Central memory CD4-positive, alpha-beta T cell (primary cell): ENCODE measurements at places on chromosomes 7 and 10.

DNA sequence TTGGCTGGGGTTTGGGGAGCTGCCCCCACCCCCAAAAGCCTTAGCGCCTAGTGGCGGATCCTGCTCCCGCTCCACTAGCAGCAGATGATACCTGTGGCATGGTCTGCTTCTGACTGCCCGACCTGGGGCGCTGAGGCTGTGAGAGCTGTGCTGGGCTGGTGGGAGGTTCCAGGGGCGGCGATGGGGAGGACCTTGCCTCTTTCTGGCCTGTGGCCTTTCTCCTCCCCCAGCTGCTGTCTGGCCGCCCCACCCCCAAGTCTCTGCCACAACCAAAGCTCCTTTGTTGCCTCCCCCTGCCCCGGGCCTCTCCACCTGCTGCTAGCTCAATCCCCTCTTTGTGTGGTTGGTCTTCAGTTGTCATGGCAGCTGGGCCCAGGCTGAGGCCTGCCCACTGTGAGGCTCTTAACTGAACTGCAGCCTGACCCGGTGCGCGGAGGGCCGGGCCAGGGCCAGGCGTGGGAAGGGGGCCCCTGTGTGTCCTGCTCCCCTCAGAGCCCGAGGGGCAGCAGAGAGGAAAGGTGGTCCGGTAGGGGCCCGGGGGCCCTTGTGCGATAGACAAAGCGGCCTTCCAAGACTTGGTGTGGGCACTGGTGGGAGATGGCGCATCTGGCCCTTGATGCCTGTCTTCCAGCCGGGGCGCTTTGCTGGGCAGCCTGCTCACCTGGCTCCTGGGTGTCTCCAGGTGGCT is 4.7 kb downstream of the ZNF775 start:
- no peak for DNase-seq

DNA sequence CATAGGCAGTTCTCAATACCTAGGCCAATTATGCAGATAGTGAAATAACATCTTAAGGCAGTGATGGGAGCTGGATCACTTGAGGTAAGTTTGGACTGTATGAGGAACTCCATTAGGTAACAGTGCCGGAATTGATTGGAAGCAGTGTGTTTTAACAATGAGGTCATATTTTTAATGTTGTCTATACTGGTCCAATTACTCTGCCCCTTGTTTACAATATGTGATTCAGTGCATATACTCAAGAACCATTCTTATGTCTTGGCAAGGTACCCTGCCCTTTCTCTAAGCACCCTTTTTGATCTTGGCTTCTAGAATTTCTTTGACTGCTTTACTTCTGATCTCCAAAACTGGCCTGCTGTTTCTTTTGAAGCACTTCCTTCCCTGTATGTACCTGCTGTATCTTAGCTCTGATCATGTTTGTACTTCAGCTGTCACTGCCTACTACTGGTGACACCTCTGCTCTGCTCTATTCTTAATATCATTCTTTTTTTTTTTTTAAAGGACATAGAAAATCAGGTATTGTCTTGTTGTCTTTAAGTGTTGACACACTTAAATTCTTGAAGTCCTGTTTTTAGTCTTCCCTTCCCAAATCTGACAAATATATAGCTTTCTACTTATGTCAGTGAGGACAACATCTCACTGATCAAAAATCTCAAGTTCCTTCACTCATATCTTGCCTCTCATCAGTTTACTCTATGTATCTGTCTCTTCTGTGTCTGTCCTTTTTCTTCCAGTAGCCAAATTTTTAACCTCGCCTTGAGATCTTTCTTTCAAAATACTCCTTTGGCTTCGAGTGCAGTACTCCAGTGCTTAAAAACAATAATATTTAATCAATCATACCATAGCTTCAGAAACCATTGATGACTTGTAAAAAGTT is 46.4 kb upstream of the RPA3 start:
- peak; percentile 16 for DNase-seq

DNA sequence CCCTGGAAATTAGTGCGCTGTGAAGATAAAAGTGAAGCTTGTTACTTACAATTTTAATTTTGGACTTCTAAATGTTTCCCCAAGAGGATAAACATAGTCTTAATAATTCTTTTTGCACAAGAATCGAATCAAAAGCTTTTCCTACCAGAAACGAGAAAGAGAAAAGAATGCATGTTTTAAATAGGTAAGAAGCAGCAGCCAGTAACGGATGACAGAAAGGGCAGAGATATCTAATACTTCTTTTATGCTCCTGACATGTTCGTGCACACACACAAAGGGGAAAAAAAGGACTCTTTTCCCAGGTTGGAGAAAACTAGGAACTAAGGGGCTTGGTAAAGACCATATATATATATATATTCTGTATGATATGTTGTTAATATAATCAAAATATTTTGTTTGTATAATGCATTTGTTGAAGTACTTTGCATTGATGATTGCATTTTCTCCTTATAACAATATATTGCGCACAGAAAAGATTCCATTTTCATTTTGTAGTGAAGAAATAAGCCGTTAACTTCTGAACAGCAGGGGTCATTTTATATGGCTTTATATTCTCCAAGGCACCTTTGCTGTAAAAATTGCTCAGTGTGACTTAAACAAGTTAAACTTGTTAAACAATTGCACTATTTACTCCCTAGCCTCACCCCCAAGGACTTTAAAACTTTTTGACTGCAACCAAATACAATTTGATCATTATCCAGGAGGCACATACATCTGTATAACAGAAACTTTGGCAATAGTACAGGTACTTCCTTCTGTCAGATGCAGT is 2.2 kb downstream of the PRKAR2B start:
- no peak for DNase-seq

DNA sequence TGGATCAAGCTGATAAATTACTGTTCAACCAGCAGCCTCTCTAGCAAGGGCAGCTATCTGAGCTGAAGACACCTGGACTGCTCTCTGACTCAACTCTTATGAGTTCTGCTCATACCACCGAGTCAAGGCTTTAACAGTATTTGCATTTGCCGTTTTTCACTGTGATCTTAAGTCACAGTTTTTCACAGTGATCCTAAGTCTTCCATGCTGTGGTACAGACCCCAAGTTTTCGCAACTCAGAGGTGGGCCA is 31.3 kb downstream of the PIP4K2A start:
- DNase-seq = no peak

GRCh38 chr7:85554236-85555178 is 367.7 kb upstream of the SEMA3D start:
- peak; percentile 5 for DNase-seq

GRCh38 chr10:58457761-58458616 is 54.7 kb upstream of the BICC1 start:
- DNase-seq = no peak

DNA sequence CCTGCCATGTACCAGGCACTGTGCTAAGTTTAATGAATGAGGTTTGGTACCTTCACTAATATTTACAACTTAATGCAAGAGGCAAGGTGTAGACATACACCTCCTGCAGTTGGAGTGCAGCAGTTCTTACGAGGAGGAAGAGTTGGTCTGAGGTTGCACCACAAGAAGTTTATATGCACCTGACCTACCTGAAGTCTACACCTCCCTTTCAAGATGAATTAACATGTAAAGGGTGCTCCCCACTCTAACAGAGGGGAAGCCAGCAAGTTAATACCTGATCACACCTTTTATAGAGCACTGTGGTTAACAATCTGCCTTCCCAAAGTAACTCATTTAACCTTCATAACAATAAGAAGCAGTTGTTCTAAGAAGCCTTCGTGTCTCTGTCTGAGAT is 120.0 kb downstream of the LYZL1 start:
- no peak for DNase-seq

GRCh38 chr10:116163333-116164131 is 109.5 kb downstream of the GFRA1 start:
- DNase-seq = no peak

DNA sequence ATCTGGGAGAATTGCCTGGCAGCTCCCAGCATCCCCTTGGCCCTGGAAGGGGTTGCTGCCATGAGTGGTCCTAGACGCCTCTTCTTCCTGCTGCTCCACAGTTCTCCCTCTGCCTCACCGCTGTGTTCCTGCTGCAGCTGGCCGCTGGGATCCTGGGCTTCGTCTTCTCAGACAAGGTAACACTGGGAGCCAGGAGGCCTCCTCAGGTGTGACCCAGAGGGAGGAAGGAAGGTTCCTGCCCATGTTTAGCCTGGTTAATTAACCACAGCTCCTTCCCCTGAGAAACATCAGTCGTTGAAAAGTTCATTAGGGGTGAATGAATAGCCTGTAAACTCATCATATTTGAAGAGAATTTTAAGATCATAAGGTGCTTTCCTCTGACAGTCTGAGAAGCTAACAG is 18.2 kb downstream of the TSPAN33 start:
- DNase-seq = no peak

DNA sequence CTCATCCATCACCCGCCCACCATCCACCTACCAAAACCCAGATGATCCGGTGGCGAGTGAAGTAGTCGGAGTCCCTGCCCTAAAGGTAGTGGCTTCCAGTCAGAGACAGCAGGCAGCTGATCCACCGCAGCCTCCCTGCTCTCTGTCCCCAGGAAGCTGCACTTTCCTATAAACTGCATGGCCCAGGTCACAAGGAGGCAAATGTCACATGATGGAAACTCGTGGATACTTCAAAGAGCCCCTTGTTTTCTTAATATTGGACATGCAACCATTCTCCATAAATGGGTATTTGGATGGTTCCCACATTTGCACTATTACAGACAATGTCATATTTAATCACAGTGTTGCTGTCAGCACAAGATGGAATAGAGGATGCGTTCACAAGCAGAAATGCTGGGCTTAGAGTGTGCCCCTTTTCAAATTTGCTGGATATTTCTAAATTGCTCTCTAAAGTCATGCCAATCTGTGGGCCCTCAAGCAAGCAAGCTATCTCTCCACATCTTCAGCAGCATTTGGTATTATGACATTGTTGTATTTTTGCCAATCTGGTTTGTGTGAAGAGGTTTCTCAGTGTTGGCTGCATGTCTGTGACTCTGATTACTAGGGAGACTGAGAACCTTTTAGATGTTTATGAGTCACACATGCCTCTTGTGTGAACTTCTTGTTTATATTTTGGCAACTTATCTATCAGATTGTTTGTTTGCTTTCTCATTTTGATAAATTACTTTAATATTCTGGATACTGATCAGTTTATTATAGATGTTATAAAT is 822.0 kb downstream of the TNS3 start:
- DNase-seq = no peak

DNA sequence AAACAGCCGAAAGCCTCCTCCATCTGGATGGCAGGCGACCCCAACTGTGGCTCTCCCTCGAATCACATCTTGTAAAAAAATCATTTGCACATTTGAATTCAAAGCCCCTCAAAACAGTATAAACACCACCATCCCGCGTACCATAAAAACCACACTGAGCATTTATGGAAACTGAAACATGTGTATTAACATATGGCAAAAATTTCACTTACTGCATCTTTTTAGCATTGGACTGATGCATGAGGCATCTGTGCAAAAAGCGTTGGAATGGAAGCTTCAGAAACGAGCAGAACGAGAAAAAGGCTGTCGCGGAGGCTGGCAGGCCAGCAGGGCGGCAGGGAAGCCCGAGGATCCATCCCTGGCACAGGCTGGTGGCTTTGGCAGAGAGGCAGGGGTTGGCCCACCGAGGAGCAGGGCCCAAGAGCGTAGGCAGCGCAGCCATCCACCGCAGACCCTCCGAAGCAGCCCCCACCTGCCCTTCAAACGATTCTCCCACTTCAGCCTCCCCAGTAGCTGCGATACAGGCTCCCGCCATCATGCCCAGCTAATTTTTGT is 39.3 kb upstream of the CUX1 start:
- DNase-seq = no peak

DNA sequence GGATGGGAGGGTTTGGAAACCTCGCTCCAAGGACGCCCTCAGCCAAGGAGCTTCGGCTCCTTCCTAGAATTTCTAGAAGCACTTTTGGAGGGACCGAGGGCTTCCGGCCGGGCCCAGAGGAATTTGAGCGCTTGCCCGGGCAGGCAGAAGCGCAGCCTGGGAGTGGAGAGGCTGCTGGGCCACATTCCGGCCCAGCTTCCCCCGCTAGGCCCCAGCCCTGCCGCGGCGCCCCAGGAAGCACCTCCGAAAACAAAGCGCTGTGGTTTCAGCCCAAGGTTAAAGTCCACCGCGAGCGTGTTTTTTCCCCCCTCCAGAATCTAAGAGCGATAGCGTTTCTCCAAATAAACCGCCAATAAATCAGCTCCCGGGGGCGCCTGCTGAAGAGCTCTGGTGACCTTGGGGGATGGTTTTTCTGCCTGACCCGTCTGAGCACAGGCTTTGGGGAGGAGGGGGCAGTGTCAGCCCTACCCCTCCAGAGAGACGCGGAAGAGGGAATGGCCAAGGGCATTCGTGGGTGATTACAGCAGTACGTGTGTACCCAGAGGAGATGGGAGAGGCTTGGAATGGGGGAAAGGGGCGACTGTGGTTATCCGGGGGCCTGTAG is 5.7 kb upstream of the TNRC18 start:
- DNase-seq = no peak

GRCh38 chr7:88230646-88231045 is 10.8 kb upstream of the SRI start:
- DNase-seq = no peak
